ENCODE measurements at places on chromosomes 6 and 20.

- DNase-seq: no peak
These were observed 130.0 kb downstream of the ERMARD start for GRCh38 chr6:169881398-169881797.

GRCh38 chr20:29687438-29687837, 1570.0 kb upstream of the DEFB115 start:
- no peak for DNase-seq

DNA sequence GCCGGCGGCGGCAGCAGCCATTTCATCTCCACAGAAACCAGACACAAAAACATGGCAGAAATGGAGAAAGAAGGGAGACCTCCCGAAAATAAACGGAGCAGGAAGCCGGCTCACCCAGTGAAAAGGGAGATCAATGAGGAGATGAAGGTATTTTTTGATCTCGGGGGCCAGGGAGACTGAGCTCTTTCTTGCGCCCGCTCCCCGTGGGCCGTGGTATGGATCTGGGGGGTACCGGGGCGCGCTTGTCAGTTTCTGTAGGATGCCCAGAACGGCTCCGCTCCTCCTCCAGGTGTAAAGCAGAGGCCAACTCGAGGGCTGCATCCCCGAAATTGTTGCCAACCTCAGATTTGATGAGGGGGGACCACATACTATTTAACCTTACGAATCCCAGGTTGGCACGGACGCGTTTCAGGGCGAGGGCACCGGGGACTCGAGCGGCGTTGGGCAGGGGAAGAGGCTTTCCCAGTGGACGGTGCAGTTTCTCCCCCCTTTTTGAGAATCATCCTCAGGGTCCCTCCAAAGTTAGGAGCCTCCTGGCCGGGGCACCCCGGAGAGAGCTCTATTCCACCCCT, 735 bp downstream of the SOBP start:
- DNase-seq: no peak

DNA sequence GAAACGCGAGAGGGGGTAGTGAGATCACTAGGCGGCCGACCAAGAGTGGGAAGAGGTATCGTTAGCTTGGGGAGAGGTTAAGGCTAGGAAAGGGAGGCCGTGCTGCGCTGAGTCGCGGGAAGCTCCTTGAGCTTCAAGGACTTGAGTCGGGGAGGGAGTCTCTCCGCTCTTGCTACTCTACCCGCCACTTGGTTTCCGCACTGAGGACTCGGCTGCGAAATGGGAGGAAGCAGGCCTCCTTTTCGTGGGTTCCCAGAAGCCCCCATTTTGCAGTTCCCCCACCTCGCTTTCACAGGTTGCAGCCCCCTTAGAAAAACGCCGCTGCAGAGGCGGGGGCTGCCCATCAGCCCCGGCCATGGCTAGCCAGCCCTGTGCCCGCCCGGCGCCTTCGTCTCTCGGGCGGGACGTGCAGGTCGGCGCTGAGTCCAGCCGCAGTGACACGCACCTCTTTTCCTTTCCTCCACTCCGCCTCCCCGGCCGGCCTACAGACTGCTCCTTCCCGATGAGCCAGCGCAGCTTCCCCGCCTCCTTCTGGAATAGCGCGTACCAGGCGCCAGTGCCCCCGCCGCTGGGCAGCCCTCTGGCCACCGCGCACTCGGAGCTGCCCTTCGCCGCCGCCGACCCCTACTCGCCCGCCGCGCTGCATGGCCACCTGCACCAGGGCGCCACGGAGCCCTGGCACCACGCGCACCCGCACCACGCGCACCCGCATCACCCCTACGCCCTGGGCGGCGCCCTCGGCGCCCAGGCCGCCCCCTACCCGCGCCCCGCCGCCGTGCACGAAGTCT, 4.9 kb downstream of the VGLL2 start:
- DNase-seq: no peak

DNA sequence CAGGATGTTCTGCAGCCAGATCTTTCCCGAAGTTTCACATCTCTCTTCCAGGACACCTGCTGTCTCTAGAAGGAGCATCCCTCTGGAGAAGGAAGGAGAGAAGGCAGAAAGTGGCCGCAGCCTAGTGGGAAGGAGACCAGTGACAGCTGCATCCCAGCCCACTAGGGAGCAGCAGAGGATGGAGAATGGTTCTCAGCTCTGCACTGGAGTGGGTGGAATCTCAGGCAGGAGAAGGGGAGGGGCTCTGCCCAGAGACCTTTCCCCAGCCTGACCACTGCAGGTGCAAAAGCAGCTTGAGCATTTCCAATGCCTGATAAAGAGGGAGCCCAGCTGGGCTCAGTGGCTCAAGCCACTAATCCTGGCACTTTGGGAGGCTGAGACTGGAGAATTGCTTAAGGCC, 32.3 kb downstream of the NCR2 start:
- peak; percentile 18 for DNase-seq

- DNase-seq: no peak
These were observed 414.0 kb upstream of the OPRM1 start for GRCh38 chr6:153625089-153625488.

GRCh38 chr6:25579902-25580495, 72.0 kb upstream of the SCGN start:
- no peak for DNase-seq

DNA sequence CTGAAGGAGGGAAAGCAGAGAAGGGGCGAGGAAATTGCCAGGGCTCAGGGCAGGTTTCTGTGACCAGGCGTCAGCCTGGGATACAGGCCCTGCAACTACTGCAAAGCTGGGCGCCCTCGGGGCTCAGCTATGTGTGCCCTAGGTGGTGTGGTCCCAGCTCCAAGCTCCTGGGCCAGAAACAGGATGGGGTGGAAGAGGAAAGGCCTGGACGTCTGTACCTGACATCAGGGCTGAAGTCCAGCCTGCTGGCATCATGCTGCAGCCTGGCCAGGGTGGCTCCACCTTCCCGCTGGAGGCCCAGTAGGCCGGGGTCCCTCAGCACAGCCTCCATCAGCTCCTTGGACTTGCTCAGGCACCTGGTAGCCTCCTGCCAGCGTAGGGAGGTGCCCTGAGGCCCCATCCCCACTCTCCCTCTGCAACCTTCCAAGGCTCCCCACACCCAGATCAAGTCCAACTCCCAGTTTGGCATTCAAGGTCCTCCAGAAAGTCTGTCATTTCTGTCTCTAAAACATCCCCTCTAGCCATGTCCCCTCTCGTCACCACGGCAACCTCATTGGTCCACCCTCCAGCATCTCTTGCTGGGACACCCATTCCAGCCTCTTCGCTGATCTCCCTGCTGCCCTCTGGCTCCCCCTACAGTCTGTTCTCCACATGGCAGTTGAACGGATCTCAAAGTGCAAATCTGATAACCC, 38.2 kb downstream of the KIAA1755 start:
- peak; percentile 12 for DNase-seq

- DNase-seq: no peak
These were observed 397.3 kb upstream of the NRSN1 start for GRCh38 chr6:23728707-23729106.

DNA sequence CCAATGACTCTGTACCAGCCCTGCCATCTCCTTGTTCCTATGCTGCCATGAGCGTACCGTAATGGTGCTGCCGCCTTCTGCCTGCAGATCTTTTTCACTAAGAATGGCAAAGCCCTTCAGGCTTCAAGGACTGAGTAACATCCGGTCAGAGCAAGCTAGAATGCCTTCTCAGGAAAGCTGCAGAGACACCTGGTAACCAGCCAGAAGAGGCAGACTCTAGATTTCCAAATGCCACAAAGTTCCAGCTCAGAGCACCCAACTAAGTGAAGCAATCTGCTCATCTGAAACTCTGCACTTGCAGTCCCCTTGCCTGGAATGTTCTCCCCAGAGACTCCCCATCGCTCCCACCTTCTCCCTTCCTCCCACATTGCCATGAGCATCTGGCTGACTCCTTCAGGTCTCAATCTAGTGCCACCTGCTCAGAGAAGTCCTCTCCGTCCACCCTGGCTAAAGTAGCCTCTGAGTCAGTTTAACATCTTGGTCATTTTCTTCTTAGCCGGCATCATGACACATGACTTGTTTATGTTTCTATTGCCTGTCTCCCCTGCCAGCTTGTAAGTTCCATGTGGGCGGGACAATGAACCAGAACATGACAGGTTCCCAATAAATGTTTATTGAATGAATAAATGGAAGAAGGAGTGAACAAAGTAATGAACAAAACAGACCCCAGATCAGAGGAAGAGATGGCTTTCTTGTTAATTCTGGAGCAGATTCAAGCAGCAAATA, 6.9 kb upstream of the OCSTAMP start:
- DNase-seq: no peak

GRCh38 chr6:109262261-109262660, 120.0 kb downstream of the CD164 start:
- no peak for DNase-seq

DNA sequence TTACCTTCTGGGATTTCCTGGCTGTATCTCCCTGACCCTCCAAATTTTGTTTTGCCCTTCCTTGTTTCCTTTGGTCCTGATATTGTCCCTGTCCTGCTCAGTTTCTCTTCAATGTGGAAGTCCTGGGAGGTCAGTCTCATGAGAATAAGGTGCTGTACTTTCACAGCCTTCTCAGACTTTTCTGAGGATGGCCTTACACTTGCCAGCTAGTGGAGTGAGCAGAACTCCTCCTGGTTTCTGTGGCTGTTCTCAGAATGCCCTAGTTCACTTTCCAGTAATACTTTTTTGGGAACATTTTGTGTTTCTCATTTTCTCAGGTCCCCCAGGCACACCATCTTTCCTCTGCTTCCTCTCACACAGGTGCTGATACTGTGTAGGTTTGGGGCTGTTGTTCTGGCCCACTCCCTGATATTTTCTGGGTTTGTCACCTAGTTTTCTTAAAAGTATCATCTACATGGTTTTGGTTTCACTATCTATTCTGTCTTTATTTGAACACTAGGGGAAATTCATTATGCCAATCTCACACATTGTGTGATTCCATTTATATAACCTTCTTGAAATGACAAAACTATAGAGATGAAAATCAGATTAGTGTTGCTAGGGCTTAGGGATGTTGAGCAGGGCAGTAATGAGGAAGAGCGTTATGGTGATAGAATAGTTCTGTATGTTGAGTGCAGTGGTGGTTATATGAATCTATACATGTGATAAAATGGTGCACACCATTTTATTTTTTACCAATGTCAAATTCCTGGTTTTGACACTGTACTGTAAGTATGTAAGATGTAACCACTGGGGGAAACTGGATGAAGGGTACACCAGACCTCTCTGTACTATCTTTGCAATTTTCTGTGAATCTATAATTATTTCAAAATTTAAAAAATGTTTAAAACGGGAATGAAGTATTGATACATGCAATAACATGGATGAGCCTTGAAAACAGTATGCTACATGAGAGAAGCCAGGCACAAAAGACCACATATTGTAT, 27.2 kb upstream of the BRPF3 start:
- no peak for DNase-seq

DNA sequence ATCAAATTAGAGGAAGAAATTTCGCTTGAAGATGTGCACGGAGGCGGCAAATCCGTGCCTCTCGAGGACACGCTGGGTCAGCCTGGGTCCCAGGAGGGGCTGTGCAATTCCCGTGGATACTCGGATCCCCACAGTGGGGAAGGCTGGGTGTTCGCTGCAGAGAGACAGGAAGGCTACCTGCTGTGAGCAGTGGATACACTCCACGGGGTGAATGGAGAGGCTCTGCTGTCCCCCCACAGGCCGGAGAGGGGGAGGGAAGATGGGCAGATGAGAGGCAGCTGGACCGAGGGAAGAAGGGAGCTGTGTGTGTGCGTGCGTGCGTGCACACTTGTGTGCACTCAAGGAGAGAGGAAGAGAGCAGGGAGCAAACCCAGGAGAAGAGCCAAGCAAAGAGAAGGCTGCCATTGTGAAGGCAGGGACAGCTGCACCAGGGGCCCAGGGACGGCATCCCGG, 57.3 kb downstream of the SULF2 start:
- DNase-seq: no peak

DNA sequence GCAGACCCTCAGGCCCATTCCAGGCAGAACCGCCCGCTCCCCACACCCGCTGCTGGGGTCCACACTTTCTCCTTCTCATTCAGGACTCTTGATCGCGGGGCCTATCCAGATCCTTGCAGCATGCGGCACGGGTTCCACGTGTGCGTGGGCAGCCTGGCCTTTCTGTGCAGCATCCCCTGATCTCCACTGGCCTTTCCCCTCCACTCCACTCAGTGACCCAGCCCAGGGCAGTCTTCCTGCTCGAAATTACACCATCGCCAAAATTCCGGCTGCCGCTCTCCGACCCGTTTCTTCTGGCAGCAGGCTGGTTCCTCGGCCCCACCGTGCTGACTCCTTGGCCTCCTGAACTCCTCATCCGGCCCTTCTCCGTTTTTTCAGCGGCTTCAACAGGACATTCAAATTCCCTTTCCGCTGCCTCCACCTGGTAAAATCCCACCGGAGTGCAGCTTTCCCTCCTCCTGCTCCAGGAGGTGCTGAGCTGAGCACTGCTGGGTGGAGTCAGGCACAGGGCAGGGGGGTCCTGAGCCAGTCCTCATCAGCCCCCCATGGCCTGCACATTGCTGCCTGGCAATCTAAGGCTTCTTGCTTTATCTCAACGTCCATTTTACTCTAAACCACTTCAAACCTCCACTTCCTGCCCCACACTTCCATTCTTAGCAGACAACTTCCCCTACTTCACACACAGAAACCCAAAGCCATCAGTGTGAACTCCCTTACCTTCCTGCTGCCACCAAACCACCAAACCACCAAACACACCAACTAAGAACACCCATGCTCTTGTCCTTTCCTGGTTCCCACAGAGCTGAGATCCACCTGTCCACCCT, 9.0 kb downstream of the SFT2D1 start:
- peak; percentile 74 for DNase-seq

GRCh38 chr6:153662982-153663381, 376.1 kb upstream of the OPRM1 start:
- DNase-seq: no peak

DNA sequence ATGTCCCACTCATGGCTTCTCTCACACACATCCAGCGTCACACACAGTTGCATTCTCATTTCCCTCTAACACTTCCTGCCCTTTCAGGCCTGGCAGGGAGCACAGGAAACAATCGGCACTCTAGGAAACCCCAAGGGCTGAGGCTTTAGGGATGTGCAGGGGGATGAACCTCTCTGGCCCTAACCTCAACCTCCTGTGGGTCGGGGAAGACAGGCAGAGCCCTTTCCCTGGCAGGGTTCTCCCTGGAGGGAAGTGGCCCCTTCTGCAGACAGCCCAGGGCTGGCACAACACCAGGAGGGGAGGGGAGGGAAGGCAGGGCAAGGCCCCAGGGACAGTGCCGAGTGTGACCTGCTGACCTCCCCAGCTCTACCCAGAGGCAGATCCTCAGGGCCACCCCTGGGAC, 2.7 kb downstream of the TEAD3 start:
- DNase-seq: peak; percentile 83

DNA sequence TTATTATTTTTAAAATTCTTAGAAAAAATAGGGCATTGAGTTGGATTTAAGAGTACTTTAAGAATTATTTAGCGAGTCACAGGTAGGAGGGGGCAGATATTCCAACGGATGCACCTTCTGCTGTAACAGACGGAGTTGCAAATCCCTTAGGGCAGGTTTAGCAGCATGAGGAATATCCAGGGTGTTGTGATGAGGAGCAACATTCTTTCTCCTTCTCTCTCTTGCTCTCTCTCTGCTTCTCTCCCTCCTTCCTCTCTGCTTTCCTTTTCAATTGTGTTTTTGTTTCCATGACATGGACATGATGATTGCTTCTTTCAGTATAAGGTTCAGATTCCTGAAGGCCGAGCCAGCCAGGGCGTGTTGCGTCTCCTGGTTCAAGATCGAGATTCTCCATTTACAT, 28.9 kb downstream of the CDH26 start:
- no peak for DNase-seq

GRCh38 chr6:159108426-159108985, 60.7 kb upstream of the FNDC1 start:
- DNase-seq: no peak

Measured in GDM1 (cell line).